Heart left ventricle (tissue), 16 donors: ENCODE measurements at places on chromosomes 12 and 14. TPM values are rescaled to one million over a fixed set of nuclear protein-coding genes. Genes with fewer than 3 reads are reported as not detected.

Gene DBX2
- not detected for total RNA-seq

Gene KRT85
- not detected for total RNA-seq

Gene MYO1H
- total RNA-seq, result 0.12 TPM

Gene CAND1
- total RNA-seq, result 39.0 TPM

Gene SMIM41
- total RNA-seq, result not detected

Gene STXBP6
- total RNA-seq, result 28.2 TPM

Gene NCKAP5L
- 25.1 TPM for total RNA-seq
